ENCODE measurements at places on chromosomes 7 and 10.

DNA sequence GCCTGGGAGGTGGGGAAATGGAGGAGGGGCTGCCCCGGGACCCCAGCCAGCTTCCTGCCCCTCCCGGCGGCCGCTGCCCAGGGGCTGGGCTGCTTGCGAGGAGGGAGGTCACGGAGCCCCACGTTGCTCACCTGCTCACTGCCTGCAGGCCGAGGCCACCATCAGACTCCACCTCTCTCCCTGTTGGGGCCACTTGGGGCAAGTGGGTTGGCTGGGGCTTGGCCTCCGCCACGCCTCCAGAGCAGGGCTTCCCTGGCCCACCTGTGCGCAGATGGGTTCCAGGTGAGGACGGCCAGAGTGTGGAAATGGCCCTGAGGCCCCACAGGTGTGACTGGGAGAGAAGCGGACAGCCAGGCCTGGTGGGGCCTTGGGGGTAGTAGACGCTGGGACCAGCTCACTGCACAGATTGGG, 82.8 kb upstream of the DIP2C start:
- DNase-seq = no peak

DNA sequence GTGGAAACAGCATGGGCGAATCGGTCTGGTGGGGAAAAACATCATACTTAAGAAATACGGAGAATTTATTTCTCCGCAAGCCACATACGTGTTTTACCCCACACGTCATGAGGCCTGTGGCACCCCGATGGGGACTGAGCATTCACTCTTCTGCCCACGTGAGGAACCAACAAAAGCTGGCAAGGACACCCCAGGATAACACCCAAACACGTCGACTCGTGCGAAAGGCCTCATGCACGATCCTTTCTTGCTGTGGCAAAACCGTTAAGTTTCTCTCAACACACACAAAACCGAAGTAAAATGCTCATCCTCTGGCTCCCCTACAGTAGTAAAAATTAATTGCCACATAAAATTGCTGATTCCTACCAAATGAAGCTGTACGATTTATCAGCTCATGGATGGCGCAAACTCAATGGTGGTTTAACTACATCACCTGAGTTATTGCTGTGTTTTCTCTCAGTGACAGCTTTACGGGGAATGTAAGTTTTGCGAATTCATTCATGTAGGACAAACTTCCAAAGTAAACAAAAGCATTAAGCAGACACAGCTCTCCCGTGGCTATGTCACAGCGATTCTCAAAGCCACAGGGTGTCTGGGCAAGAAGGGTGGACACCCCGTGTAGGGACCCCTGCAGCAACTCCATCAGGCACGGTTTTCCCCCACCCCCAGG, 97.0 kb downstream of the CTBP2 start:
- no peak for DNase-seq

- DNase-seq = peak; percentile 71
Measured at GRCh38 chr7:50147951-50148808, 55.1 kb upstream of the ZPBP start.

DNA sequence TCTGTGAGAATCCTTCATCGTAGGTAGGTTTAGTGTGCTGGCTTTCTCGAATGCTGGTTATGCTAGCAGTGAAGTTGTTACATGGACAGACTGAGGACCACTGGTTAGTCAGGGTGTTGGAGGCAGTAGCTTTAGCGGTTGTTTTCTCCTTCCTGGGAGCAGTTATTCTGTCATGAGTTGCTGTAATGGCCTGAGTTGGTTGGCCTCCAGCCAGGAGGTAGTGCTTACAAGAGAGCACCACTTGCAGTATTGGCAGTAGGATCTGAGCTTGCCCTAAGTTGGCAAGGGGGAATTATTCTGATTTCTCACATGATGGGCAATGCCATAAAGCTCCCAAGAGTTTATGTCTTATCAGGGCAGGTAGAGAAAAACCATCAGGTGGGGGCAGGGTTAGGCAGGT, 58.0 kb downstream of the IPMK start:
- no peak for DNase-seq

All from CD4-positive, alpha-beta T cell treated with Interleukin-4 for 4 hours (primary cell).